Upper lobe of left lung (tissue), 6 donors: ENCODE measurements at places on chromosomes 3 and 15. TPM values are rescaled to one million over a fixed set of nuclear protein-coding genes. Genes with fewer than 3 reads are reported as not detected.

- H3K4me3 ChIP-seq: no peak overlapping the region
- DNase-seq: no peak
- no peaks in the 10 kb centered on the region for H3K4me1 ChIP-seq
- no peaks in the 10 kb centered on the region for H3K36me3 ChIP-seq
These were observed 235.5 kb downstream of the CTNNB1 start for GRCh38 chr3:41434781-41435180.

GRCh38 chr15:51374131-51374530, 32.7 kb downstream of the GLDN start:
- no peaks in the 10 kb centered on the region for H3K27me3 ChIP-seq
- H3K4me1 ChIP-seq: no peaks in the 10 kb centered on the region
- DNase-seq: no peak
- no peaks in the 10 kb centered on the region for H3K36me3 ChIP-seq
- H3K4me3 ChIP-seq: no peak overlapping the region
- no peak overlapping the region for H3K27ac ChIP-seq

DNA sequence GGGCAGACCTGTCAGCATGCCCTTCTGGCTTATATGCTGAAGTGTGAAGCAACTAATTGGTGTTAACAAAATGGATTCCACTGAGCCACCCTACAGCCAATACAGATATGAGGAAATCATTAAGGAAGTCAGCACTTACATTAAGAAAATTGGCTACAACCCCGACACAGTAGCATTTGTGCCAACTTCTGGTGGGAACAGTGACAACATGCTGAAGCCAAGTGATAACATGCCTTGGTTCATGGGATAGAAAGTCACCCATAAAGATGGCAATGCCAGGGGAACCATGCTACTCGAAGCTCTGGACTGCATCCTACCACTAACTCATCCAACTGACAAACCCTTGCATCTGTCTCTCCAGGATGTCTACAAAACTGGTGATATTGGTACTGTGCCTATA, 9.4 kb downstream of the PIK3CB start:
- no peak for DNase-seq
- H3K4me1 ChIP-seq: peaks cover 4% of the 10 kb centered on the region
- H3K4me3 ChIP-seq: no peak overlapping the region
- H3K27me3 ChIP-seq: no peaks in the 10 kb centered on the region

GRCh38 chr15:100772892-100773520, 106.6 kb upstream of the ALDH1A3 start:
- no peak overlapping the region for H3K4me3 ChIP-seq
- H3K27ac ChIP-seq: no peak overlapping the region
- no peaks in the 10 kb centered on the region for H3K36me3 ChIP-seq
- H3K27me3 ChIP-seq: no peaks in the 10 kb centered on the region

The MON1A gene
- total RNA-seq: 17.0 TPM

The SI gene
- not detected for total RNA-seq

The DPPA4 gene
- total RNA-seq: not detected

The PTPRG gene
- total RNA-seq: 73.6 TPM
